Testis (tissue), 5 donors: ENCODE measurements at places on chromosomes 1 and 21. TPM values are rescaled to one million over a fixed set of nuclear protein-coding genes. Genes with fewer than 3 reads are reported as not detected.

The ADAMTSL4 gene
- 14.2 TPM for polyA plus RNA-seq

- no peak for DNase-seq
Measured at GRCh38 chr1:12028248-12028647, 8.9 kb downstream of the MIIP start.

The GUK1 gene
- 236 TPM for polyA plus RNA-seq

The GPR37L1 gene
- 0.42 TPM for polyA plus RNA-seq

GRCh38 chr1:3774946-3775489 is 2.5 kb downstream of the SMIM1 start:
- DNase-seq = peak; percentile 92

The KIF21B gene
- 32.3 TPM for polyA plus RNA-seq

DNA sequence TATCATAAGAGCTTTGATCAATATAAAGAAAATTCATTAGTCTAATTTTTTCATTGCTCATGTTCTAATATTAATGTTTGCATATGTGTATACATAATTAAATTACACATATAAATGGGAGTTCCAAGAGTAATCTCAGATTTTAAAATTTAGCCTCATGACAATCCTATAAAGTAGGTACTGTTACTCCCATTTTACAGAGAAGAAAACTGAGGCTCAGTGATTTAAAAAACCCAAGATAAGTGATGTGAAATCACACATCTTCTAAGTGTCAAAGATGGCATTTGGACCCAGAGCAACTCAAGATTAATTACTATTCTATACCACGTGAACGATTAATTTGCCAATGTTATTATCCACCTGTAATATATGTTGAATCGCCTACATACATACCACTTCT is 122.3 kb downstream of the TM2D1 start:
- no peak for DNase-seq

The RNF2 gene
- 38.6 TPM for polyA plus RNA-seq
